NCI-H1105 (cell line): ENCODE measurements at places on chromosomes 11 and 22.

DNA sequence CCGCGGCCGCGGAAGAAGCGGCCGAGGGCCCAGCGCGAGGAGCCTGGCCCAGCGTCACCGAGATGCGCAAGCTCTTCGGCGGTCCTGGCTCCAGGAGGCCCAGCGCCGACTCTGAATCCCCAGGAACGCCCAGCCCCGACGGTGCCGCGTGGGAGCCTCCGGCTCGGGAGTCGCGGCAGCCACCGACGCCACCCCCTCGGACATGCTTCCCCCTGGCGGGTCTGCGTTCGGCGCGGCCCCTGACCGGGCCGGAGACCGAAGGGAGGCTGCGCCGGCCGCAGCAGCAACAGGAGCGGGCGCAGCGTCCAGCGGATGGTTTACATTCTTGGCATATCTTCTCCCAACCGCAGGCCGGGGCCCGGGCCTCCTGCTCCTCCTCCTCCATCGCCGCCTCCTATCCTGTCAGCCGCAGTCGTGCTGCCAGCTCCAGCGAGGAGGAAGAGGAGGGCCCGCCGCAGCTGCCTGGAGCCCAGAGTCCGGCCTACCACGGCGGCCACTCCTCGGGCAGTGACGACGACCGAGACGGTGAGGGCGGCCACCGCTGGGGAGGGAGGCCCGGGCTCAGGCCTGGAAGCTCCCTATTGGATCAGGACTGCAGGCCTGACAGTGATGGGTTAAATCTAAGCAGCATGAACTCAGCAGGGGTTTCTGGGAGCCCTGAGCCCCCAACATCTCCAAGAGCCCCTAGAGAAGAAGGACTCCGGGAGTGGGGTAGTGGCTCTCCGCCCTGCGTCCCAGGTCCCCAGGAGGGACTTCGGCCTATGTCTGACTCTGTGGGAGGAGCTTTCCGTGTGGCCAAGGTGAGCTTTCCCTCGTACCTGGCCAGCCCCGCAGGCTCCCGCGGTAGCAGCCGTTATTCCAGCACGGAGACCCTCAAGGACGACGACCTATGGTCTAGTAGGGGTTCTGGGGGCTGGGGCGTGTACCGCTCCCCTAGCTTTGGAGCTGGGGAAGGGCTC is 1.2 kb downstream of the ARHGEF17 start:
- DNase-seq, result no peak

- DNase-seq, result no peak
These were observed 29.1 kb downstream of the TRIM29 start for GRCh38 chr11:120108785-120109168.

GRCh38 chr22:42676059-42676607 is 26.9 kb upstream of the CYB5R3 start:
- DNase-seq, result no peak

GRCh38 chr22:36796552-36797175 is 20.2 kb downstream of the PVALB start:
- no peak for DNase-seq

DNA sequence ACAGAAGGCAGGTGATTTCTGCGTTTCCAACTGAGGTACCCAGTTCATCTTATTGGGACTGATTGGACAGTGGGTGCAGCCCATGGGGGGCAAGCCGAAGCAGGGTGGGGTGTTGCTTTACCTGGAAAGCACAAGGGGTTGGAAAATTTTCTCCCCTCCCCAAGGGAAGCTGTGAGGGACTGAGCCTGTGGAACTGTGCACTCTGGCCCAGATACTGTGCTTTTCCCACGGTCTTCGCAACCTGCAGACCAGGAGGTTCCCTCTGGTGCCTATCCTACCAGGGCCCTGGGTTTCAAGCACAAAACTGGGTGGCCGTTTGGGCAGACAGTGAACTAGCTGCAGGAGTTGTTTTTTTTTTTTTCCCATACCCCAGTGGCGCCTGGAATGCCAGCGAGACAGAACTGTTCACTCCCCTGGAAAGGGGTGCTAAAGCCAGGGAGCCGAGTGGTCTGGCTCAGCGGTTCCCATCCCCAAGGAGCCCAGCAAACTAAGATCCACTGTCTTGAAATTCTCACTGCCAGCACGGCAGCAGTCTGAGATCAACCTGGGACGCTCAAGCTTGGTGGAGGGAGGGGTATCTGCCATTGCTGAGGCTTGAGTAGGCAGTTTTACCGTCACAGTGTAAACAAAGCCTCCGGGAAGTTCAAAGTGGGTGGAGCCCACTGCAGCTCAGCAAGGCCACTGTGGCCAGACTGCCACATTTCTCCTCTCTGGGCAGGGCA is 97.2 kb downstream of the JRKL start:
- DNase-seq, result peak; percentile 13

GRCh38 chr11:12827929-12828812 is 153.9 kb downstream of the TEAD1 start:
- DNase-seq, result peak; percentile 86

DNA sequence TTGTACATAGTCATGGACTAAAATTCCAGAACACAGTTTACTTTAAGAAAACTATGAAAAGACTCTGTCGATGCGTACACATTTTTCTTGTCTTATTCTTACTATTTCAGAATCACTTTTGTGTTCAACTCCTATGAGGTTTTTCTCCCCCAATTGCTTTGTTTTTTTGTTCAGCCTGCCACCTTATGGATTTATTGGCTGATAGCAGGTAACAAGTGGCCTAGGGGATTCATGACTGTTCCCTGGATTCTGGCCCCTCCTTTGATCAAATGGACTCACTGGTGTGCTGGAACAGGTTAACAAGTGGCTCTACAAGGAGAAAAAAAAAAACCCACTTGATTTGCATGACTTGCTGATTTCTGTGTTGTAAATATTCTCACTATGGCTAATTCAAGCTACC is 10.6 kb downstream of the MMP20 start:
- DNase-seq, result no peak

DNA sequence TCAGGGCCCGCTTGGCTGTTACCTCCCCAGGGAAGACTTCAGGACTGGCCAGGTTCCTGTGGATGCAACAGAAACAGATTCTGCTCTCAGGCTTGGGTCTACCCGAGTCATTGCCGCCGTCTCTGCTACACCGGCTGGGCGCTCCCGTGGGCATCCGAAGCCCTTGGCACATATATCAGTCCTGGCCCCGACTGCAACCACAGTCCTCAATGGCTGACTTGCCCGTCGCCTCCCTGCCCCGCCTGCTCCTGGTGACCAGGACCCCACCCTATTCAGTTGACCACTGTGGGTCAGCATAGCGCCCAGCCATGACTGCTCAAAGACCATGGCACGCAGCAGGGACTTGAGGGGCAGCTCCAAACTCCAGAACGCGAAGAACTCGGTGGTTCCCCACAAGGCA is 64.7 kb upstream of the SLC22A12 start:
- no peak for DNase-seq

DNA sequence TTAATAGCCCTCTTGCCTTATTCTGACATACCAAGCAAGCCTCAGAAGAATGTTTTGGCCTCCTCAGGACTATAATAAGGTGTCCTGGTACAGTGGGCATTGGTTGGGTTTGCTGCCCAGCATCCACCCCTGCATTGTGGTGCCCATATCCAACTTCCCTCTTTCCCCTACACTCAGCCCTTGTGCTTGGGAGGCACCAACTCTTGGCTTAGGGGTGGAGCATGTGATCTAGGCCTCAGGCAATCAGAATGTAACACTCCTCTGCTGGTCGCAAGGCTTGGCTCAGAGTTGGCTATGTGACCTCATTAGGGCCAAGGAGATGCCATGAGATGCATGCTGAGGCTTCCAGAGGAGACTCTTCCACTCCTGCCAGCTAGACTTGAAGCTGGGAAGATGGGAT is 123.0 kb downstream of the CSNK2A3 start:
- DNase-seq, result no peak

GRCh38 chr22:35230839-35231584 is 26.3 kb upstream of the HMGXB4 start:
- no peak for DNase-seq

- no peak for DNase-seq
These were observed 1.2 kb upstream of the FAR1 start for GRCh38 chr11:13667245-13667644.

DNA sequence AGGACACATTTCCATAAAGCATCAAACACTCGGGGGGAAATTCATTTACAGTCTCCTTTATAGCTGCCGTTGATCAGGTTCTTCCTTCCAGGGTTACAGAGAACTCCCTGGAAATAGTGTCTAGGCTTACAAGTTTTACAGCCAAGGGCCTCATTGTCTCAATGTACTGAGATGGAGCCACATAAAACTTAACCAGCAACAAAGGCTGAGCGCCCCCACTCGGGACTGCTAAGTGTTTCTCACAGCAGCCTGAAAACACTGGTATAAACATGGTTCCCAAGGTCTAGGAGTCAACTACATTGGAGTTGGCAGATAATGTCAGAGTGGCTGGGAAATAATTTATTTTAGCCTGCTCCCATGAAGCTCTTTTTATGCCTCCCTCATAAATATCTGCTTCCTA is 686.2 kb downstream of the OPCML start:
- no peak for DNase-seq

- DNase-seq, result peak; percentile 37
These were observed 548 bp downstream of the FDXACB1 start for GRCh38 chr11:111878385-111878848.

GRCh38 chr22:49751318-49751965 is 76.2 kb downstream of the BRD1 start:
- DNase-seq, result no peak

DNA sequence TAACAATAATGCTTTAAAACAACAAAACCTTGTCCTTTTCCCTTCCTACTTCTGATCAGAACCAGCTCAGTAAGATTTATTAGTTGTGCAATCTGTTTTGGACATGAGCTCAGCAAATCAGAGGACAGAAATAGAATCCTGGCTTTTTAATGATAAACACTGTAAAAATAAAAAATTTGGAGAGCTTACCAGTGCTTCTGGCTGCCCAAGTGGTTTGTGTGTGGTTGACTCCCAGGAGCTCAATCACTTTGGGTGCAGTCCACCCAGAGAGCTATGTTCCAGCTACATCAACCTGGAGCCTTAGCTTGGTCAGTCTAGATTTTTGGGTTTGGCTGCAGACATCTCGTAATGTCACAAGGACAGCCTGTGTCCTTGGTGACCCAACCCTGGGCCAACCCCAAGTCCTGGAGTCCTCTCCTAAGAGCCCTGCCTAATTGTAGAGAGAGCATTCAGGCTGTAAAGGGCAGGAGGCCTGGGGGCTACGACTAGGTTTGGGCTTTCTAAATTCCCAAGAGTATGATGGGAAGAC is 28.5 kb downstream of the CD44 start:
- DNase-seq, result no peak

GRCh38 chr22:31631436-31631835 is 30.6 kb downstream of the PISD start:
- DNase-seq, result no peak

GRCh38 chr22:28894807-28895206 is 11.4 kb downstream of the ZNRF3 start:
- no peak for DNase-seq

DNA sequence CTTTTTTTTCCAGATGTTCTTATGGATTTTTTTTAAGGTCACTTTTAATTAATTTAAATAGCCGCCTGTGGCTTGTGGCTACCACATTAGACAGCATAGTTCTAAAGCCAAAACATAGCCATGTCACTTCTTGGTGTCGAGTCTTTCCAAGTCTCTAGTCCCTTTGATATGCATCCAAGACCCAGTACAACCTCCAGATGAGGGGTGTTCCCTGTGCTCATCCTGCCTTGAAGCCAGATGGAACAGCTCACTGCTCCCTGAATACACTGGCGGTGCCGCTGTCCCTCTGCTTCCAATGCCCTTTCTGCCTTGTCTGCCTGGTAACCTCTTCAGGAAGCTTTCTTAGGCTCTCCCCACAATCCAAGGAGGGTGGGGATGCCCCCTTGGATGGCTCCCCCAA is 338.0 kb downstream of the TENM4 start:
- DNase-seq, result no peak

DNA sequence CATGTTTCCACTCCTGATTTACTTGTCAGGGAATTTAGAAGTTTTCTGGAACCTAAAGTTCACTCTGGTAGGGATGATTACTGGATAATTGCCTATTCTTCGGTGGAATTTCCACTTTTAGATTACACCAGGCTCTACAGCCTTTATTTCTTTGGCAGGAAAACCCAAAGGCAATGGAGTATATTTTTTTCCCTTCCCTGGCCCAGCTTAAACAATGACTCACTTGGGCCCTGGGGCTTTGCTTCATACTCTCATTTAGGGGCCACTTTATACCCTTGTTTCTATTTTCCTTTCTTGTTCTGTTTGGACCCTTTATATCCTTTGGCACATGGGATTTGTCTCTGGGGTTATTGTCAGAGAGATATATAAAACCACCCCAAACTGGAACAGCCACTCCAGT is 114.7 kb downstream of the CSTPP1 start:
- DNase-seq, result no peak

DNA sequence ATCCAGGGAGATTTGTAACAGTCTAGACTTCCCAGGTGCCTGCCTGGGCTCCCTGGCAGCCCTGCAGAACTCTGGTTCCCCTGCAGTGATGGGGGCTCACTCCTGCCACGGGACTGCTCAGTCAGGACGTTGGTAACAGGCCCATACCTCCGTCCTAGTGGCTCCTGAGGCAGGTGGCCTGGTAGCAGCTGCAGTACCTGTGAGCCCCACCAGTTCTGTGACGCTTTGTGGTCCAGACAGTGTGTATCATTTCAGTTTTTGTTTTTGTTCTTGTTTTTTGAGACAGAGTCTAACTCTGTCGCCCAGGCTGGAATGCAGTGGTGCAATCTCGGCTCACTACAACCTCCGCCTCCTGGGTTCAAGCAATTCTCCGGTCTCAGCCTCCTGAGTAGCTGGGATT is 27.8 kb downstream of the POLR3H start:
- no peak for DNase-seq

- no peak for DNase-seq
These were observed 14.1 kb upstream of the RAC2 start for GRCh38 chr22:37258005-37258752.

- DNase-seq, result no peak
These were observed 104.1 kb downstream of the TRIM44 start for GRCh38 chr11:35766651-35767050.

GRCh38 chr11:84721561-84721961 is 905.6 kb downstream of the DLG2 start:
- DNase-seq, result no peak

GRCh38 chr11:134944986-134945385 is 532.9 kb upstream of the B3GAT1 start:
- DNase-seq, result no peak

DNA sequence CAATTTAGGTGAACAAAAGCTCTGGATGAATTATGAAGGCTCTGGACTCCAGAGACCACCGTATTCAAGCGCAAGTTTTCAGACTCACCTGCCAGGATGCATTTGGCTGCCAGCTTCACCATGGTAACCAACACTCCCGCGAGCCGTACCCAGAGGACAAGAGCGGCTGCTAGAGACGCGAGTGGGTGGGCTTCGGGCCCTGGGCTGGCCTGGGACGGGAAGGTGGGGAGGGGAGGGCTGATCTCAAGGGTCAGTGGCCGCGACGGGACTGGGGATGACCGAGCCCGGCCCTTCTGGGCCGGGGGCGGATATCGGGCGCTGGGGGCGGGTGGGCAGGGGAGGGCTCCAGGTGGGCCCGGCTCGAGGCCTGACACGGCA is 344 bp downstream of the IFT27 start:
- DNase-seq, result peak; percentile 53

- no peak for DNase-seq
These were observed 10.6 kb downstream of the NCAM1 start for GRCh38 chr11:112971827-112972226.

- DNase-seq, result no peak
These were observed 28.0 kb upstream of the FCHSD2 start for GRCh38 chr11:73170140-73170539.

- DNase-seq, result no peak
These were observed 13.8 kb upstream of the PIM3 start for GRCh38 chr22:49946612-49947295.

- DNase-seq, result no peak
These were observed 22.7 kb upstream of the OR4B1 start for GRCh38 chr11:48193876-48194275.

- DNase-seq, result no peak
These were observed 10.8 kb downstream of the DNAL4 start for GRCh38 chr22:38783095-38783615.
